ENCODE measurements at places on chromosomes 5 and 9. TPM values are rescaled to one million over a fixed set of nuclear protein-coding genes. Genes with fewer than 3 reads are reported as not detected.
A peak's percentile ranks its signal among the peaks of the same experiment; 100 is the strongest.

Gene SPINK1
- not detected for total RNA-seq

Gene TLE1
- 13.5 TPM for total RNA-seq

Gene TAF11L5
- not detected for total RNA-seq

Gene SPINK13
- not detected for total RNA-seq

- H3K27me3 ChIP-seq = no peaks in the 10 kb centered on the region
- H3K27ac ChIP-seq = no peak overlapping the region
- H3K4me1 ChIP-seq = no peaks in the 10 kb centered on the region
- no peak for DNase-seq
- no peak overlapping the region for H3K4me3 ChIP-seq
Measured at GRCh38 chr5:90214991-90215390, 194.6 kb downstream of the CETN3 start.

GRCh38 chr9:90502134-90502533 is 140.5 kb downstream of the DIRAS2 start:
- no peak overlapping the region for H3K4me3 ChIP-seq
- no peaks in the 10 kb centered on the region for H3K4me1 ChIP-seq
- H3K36me3 ChIP-seq = no peaks in the 10 kb centered on the region
- DNase-seq = no peak
- H3K27ac ChIP-seq = no peak overlapping the region

DNA sequence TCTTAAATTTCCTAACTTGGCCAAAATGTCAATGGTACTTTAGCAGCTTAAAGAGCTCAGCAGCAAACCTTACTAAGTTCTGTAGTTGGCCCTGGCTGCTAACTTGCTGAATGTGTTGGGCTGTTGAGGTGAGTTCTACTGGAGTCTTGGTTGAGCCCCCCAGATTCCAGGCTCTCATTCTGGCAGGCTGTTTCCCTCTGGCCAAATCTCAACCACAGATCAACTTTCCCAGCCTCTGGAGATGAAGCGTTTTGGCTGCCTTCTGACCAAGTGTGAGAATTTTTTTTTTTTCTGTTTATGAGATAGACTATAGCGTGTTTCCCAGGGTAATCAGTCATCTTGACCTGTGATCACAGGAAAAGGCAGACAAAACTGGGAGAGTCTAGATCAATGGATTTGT is 343.7 kb downstream of the EBF1 start:
- no peaks in the 10 kb centered on the region for H3K4me1 ChIP-seq
- no peak for DNase-seq
- H3K27ac ChIP-seq = no peak overlapping the region
- H3K27me3 ChIP-seq = no peaks in the 10 kb centered on the region

DNA sequence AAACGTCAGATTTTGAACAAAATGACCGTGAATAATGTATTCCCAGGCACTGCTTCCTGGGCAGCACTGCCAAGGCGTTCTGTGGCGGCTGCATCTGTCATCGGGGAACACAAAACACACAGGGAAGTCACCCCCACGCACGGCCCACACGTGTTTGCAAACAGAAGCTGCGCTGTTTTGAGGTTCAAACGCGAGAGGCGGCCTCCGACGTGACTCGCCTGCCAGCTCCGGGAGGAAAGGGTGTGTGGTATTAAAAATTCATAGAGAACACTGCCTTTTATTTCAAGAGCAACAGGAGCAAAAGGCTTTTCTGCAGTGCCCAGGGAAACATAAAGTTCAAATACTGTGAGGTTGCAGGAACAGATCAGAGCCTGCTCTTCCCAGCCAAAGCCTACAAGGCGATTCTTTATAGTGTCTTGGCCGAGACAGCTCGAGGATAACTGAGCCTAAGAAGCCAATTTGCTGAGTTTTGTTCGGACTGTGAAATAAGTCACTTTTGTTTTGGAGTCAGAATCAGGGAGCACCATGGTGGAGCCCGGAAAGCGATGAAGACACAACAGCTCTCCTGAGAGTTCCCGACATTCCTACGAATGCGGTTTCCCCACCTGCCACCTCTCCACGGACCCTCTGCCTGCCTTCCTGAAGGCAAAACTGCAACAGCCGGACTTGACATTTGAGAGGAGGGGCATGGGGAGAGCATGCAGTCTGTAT is 115.3 kb upstream of the IRX2 start:
- H3K36me3 ChIP-seq = peaks cover 4% of the 10 kb centered on the region
- H3K4me1 ChIP-seq = no peaks in the 10 kb centered on the region

GRCh38 chr5:14445576-14446290 is 135.9 kb upstream of the OTULINL start:
- peaks cover 26% of the 10 kb centered on the region for H3K27me3 ChIP-seq
- DNase-seq = peak; percentile 56
- H3K36me3 ChIP-seq = peaks cover 52% of the 10 kb centered on the region
- H3K4me3 ChIP-seq = peak overlapping the region; percentile 71
- peaks cover 100% of the 10 kb centered on the region for H3K4me1 ChIP-seq

DNA sequence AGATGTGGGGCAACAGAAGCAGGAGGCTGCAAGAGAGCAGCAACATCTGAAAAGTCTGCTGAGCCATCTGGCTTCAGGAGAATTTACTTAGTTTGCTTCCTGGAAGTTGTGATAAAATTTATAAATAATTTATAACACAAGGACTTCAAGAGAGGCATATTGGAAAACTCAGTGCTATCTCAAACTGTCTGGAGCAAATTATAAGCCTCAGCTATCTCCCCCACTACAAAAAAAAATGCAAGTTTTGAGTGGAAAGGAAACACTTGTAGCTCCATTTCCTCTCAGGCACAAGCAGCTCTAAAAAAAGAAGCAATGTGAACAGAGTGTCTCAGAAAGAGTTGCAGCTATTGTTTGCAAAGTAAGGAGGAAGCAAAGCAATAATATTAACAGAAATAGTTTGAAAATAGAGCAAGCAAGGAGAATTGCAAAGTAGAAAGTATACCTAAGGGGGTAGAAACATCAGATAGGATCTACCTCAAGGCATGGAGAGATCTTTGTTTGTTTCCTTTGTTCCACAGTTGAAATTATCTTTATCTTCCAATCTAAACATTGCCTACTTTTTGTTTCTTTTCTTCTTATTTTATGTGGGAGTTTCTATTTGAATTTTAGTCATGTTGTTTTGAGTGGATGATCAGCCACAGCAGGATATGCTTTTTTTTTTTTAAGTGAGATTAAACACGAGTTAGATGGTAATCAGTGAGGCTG is 55.9 kb upstream of the IL6ST start:
- no peak for DNase-seq
- H3K36me3 ChIP-seq = peaks cover 1% of the 10 kb centered on the region
- H3K4me3 ChIP-seq = no peak overlapping the region
- H3K4me1 ChIP-seq = peaks cover 16% of the 10 kb centered on the region
- peaks cover 5% of the 10 kb centered on the region for H3K27me3 ChIP-seq
- H3K27ac ChIP-seq = no peak overlapping the region
